Gastrocnemius medialis (tissue), 4 donors: ENCODE measurements at places on chromosomes 1 and 21. TPM values are rescaled to one million over a fixed set of nuclear protein-coding genes. Genes with fewer than 3 reads are reported as not detected.
A peak's percentile ranks its signal among the peaks of the same experiment; 100 is the strongest.

- no peaks in the 10 kb centered on the region for H3K4me1 ChIP-seq
- no peaks in the 10 kb centered on the region for H3K36me3 ChIP-seq
- no peak overlapping the region for H3K27ac ChIP-seq
- H3K4me3 ChIP-seq, result no peak overlapping the region
- peaks cover 2% of the 10 kb centered on the region for H3K27me3 ChIP-seq
Measured at GRCh38 chr1:203422116-203422515, 53.5 kb upstream of the PRELP start.

GRCh38 chr21:26082549-26082948 lies 88.0 kb downstream of the APP start:
- no peak overlapping the region for H3K27ac ChIP-seq
- H3K4me3 ChIP-seq, result no peak overlapping the region
- no peaks in the 10 kb centered on the region for H3K36me3 ChIP-seq
- no peak for DNase-seq
- H3K4me1 ChIP-seq, result no peaks in the 10 kb centered on the region

DNA sequence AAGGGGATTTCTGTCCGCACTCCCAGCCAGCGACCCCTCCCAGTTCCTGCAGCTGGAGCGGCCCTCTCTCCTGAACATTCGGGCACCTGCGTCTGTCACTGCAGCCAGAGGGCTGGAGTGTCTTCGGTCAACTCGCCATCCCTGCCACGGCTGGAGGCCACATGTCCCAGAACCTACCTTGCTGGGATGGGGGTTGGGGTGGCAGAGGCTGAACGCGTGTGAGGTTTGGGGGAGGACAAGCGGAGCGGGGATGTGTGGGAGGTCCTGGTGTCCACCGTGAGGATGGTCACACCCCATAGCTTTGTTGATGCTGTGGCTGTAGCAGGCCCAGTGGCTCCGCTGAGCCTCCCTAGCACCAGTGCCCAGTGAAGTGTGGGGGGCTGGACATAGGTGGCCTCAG lies 14.8 kb upstream of the C1orf174 start:
- no peaks in the 10 kb centered on the region for H3K36me3 ChIP-seq
- no peaks in the 10 kb centered on the region for H3K27me3 ChIP-seq
- H3K27ac ChIP-seq, result no peak overlapping the region
- no peaks in the 10 kb centered on the region for H3K4me1 ChIP-seq
- no peak for DNase-seq

GRCh38 chr1:12202190-12202497 lies 27.7 kb upstream of the VPS13D start:
- peaks cover 14% of the 10 kb centered on the region for H3K36me3 ChIP-seq
- no peaks in the 10 kb centered on the region for H3K27me3 ChIP-seq
- no peak overlapping the region for H3K4me3 ChIP-seq
- no peak overlapping the region for H3K27ac ChIP-seq

DNA sequence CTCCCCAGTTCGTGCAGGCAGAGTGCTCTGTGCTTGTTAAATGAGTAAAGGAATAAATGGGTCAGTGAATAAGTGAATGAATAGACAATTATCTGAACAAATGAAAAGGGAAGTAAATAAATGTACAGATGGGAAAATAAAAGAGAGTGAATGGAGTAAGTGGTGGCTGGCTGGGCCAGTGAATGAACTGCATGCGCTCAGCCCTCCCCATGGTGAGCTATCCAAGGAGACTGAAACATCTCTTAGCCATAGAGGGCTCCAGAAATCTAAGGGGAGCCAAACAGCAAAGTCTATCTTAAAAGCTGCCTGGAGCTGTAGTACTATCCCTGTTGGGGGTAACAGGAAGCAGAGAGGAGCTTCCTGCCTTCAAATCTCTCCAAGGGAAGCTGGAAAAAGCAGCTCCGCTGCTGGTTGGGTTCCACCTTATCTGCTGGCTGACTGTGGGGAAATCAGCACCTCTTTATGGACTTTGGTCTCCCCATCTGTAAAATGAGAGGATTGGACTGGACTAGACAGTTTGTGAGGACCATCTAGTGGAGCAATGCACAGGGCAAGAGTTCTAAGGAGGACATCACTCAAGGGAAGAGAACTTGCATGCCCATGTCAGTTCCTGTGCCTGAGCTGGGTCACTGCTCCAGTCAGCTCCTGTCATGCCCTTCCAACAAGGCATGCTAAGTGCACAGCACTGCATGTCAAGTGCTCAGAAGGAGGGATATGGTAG lies 77.9 kb downstream of the TRABD2B start:
- H3K4me3 ChIP-seq, result no peak overlapping the region
- no peak overlapping the region for H3K27ac ChIP-seq
- no peaks in the 10 kb centered on the region for H3K4me1 ChIP-seq
- peaks cover 2% of the 10 kb centered on the region for H3K27me3 ChIP-seq

DNA sequence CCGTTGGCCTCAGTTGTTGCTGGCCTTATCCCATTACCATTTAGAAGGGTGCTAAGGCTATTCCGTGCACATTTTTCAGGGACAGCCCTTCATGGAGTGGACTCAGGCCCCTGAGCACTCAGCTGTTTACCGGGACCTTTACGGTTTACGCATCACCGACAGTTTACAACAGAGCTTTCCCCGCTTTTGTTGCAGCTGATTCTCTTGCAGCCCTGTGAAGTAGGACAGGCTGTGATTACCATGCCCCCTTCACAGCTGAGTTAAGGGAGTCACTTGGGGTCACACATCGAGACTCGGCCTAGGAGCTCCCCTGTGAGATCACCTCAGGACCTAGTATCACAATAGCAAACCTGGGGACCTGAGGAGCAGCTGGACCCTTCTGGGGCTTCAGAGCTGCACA lies 41.9 kb downstream of the PTPRF start:
- H3K4me1 ChIP-seq, result no peaks in the 10 kb centered on the region
- H3K27me3 ChIP-seq, result no peaks in the 10 kb centered on the region
- H3K36me3 ChIP-seq, result no peaks in the 10 kb centered on the region
- no peak overlapping the region for H3K4me3 ChIP-seq
- no peak overlapping the region for H3K27ac ChIP-seq
- DNase-seq, result no peak

- no peak for DNase-seq
- H3K27ac ChIP-seq, result no peak overlapping the region
- H3K4me3 ChIP-seq, result no peak overlapping the region
- H3K36me3 ChIP-seq, result no peaks in the 10 kb centered on the region
- H3K27me3 ChIP-seq, result no peaks in the 10 kb centered on the region
- H3K4me1 ChIP-seq, result peaks cover 23% of the 10 kb centered on the region
Measured at GRCh38 chr1:12049616-12050015, 13.5 kb upstream of the TNFRSF8 start.

GRCh38 chr1:28110555-28110954 lies 22.1 kb upstream of the EYA3 start:
- no peaks in the 10 kb centered on the region for H3K27me3 ChIP-seq
- no peak overlapping the region for H3K4me3 ChIP-seq
- H3K36me3 ChIP-seq, result no peaks in the 10 kb centered on the region
- DNase-seq, result no peak
- no peak overlapping the region for H3K27ac ChIP-seq

- DNase-seq, result no peak
- H3K36me3 ChIP-seq, result no peaks in the 10 kb centered on the region
- no peaks in the 10 kb centered on the region for H3K27me3 ChIP-seq
Measured at GRCh38 chr1:231021540-231022031, 18.5 kb downstream of the FAM89A start.

GRCh38 chr1:62452951-62453350 lies 16.1 kb downstream of the USP1 start:
- no peak overlapping the region for H3K27ac ChIP-seq
- H3K27me3 ChIP-seq, result no peaks in the 10 kb centered on the region
- H3K36me3 ChIP-seq, result peaks cover 29% of the 10 kb centered on the region
- H3K4me3 ChIP-seq, result no peak overlapping the region
- H3K4me1 ChIP-seq, result no peaks in the 10 kb centered on the region
- no peak for DNase-seq

GRCh38 chr1:27044613-27045151 lies 32.0 kb upstream of the TENT5B start:
- peak overlapping the region; percentile 14 for H3K4me3 ChIP-seq
- no peaks in the 10 kb centered on the region for H3K36me3 ChIP-seq
- no peaks in the 10 kb centered on the region for H3K27me3 ChIP-seq

- no peak overlapping the region for H3K4me3 ChIP-seq
- H3K4me1 ChIP-seq, result no peaks in the 10 kb centered on the region
- no peak overlapping the region for H3K27ac ChIP-seq
- no peaks in the 10 kb centered on the region for H3K27me3 ChIP-seq
Measured at GRCh38 chr1:223478606-223479005, 85.4 kb downstream of the CCDC185 start.

- H3K27me3 ChIP-seq, result no peaks in the 10 kb centered on the region
- H3K27ac ChIP-seq, result peak overlapping the region; percentile 8
- peak overlapping the region; percentile 34 for H3K4me3 ChIP-seq
- no peaks in the 10 kb centered on the region for H3K36me3 ChIP-seq
- no peak for DNase-seq
- peaks cover 28% of the 10 kb centered on the region for H3K4me1 ChIP-seq
Measured at GRCh38 chr21:33196941-33197374, 32.8 kb upstream of the IFNAR2 start.

GRCh38 chr1:8796812-8797211 lies 20.6 kb downstream of the RERE start:
- H3K27me3 ChIP-seq, result no peaks in the 10 kb centered on the region
- no peaks in the 10 kb centered on the region for H3K36me3 ChIP-seq
- no peak overlapping the region for H3K4me3 ChIP-seq
- peaks cover 3% of the 10 kb centered on the region for H3K4me1 ChIP-seq

GRCh38 chr1:26959722-26960624 lies at the start of gene KDF1:
Gene KDF1 (minus strand): TSS chr1:26960468. CDS start chr1:26952380, 8,088 bp downstream.
- no peak for DNase-seq
- peaks cover 3% of the 10 kb centered on the region for H3K4me1 ChIP-seq
- H3K27ac ChIP-seq, result no peak within 1 kb of the TSS
- no peaks in the 10 kb centered on the region for H3K36me3 ChIP-seq
- peak within 1 kb of the TSS; percentile 5 for H3K4me3 ChIP-seq

GRCh38 chr1:94599095-94599813 lies 57.7 kb upstream of the F3 start:
- H3K36me3 ChIP-seq, result no peaks in the 10 kb centered on the region
- no peak overlapping the region for H3K4me3 ChIP-seq
- no peaks in the 10 kb centered on the region for H3K4me1 ChIP-seq
- DNase-seq, result peak; percentile 48
- no peak overlapping the region for H3K27ac ChIP-seq

DNA sequence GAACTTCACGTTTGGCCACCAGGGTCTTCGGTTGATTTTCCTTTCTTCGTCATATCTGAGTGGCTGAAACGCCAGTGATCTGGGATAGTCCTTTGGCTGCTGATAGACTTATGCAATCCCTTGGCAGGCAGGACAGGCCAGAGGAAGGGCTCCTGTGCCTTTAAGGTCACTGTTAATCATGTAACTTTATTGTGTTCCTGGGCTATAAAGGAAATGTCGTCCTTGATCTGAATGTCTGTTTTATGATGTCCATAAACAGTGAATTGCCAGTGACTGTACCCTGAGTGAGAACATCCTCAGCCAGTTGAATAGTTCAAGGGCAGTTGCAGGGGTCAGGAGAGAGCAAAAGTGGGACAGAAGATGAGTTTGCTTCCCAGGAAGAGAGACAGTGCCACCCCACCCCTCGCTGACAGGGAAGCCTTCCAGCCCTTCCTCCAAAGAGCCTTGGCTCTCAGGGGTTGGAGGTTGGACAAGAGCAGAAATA lies 68.0 kb downstream of the PDE9A start:
- H3K27me3 ChIP-seq, result no peaks in the 10 kb centered on the region
- H3K4me1 ChIP-seq, result peaks cover 14% of the 10 kb centered on the region
- no peaks in the 10 kb centered on the region for H3K36me3 ChIP-seq
- H3K27ac ChIP-seq, result no peak overlapping the region
- no peak overlapping the region for H3K4me3 ChIP-seq

GRCh38 chr1:195562074-195562473 lies 1046.2 kb downstream of the KCNT2 start:
- DNase-seq, result no peak
- H3K4me1 ChIP-seq, result no peaks in the 10 kb centered on the region
- no peak overlapping the region for H3K4me3 ChIP-seq
- H3K27me3 ChIP-seq, result no peaks in the 10 kb centered on the region

Gene CLIC6
- total RNA-seq, result 0.49 TPM

Gene KPRP
- total RNA-seq, result not detected

Gene AADACL3
- total RNA-seq, result not detected

Gene FAM177B
- not detected for total RNA-seq

Gene ZBTB21
- total RNA-seq, result 1.9 TPM

Gene EXO1
- not detected for total RNA-seq

Gene URB2
- 11.6 TPM for total RNA-seq
